ENCODE measurements at places on chromosomes 7 and 10.

GRCh38 chr10:111319866-111320265, 243.0 kb downstream of the ADRA2A start:
- no peak for DNase-seq

DNA sequence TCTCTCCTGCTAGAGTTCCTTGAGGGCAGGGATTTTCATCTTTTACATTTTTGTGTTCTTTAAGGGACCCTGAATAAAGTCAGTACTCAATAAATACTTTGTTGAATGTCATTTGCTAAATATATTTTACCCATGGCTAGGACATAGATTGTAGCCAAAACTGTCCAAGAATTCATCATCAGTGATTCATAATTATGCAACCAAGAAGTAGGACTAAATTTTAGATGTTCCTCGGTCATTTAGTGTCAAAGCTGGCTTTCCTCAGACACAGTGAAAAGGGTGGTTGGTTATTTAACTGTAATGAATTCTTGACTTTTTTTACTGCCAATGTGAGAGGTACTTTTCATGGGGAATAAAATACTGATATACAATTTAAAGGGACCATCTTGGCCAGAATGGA, 3.3 kb downstream of the NUDT13 start:
- DNase-seq: no peak

GRCh38 chr10:18501198-18501597, 150.2 kb downstream of the NSUN6 start:
- peak; percentile 18 for DNase-seq

GRCh38 chr7:13911909-13912308, 77.6 kb downstream of the ETV1 start:
- DNase-seq: no peak

DNA sequence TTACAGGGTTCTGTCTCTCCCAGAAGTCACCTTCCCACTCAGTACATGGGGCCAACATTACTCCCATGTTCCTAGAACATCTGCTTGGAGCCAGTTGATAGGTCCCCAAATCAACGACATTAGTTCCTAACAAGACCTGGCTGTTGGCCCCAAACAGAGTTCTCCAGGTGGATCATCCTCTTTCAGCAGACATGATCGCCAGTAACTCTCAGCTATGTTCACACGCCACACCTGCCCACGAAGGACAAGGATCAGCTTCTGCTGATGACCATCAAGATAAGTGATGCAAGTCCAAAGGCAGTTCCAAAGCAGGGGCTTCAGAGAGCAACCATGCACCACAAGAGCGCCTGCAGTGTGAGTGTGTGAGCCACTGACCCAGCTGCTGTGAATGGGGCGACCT, 11.0 kb downstream of the ZNF777 start:
- no peak for DNase-seq

DNA sequence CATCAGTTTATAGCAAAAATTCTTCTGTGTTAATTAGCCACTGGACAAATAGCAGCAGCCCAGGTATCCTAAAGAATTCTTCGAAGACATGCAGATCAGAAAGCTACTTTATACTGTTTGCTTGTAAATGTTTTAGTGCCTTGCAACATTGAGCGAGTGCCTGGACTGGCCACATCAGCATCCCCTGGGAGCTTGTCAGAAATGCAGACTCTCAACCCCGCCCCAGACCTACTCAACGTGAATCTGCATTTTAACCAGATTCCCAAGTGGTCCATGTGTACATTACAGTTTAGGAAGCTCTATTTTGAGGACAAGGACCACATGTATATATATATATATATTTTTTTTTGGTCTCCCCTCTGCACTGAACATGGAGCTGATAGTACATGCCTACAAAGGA, 18.5 kb upstream of the PLEKHS1 start:
- no peak for DNase-seq

GRCh38 chr7:90320801-90321494, at the start of gene FAM237B:
FAM237B (minus strand) TSS chr7:90321304; CDS start chr7:90319748, 1,556 bp downstream.
- DNase-seq: peak; percentile 53

- no peak for DNase-seq
Observed at GRCh38 chr10:97795886-97796285, 24.1 kb upstream of the SFRP5 start.

GRCh38 chr7:32153006-32153405, 82.8 kb upstream of the PDE1C start:
- DNase-seq: no peak

- DNase-seq: no peak
Observed at GRCh38 chr10:17216901-17217395, 11.1 kb upstream of the VIM start.

DNA sequence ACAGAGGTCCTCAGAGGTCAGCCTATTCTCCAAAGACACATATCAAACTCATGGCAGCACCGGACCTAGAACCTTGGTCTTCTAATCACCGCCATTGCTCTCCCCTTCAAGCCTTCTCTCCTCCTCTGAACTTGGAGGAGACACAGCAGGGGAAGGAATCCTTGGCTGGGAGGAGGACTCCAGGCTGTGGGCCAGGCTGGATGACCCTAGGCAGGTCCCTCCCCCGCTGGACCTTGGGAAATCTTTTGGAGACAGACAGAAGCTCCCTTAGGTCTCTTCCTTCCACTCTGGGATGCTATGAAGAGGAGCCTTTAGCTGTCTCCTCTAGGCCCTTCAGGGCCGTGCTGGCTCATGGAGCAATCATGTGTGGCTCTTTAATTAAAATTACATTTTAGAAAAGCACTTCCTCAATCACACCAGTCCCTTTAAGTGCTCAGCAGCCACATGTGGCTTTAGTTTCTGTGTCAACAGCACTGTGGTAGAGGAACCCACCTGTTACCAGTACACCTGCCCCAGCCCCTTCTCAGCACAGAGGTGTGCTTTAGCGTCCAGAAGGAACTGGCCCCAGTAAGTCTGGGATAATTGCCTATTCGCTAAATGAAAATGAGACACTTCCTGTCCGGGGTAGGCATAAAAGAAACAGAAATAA, 238.2 kb downstream of the CELF2 start:
- DNase-seq: no peak

- peak; percentile 27 for DNase-seq
Observed at GRCh38 chr10:18666810-18667209, 7.6 kb downstream of the ARL5B start.

DNA sequence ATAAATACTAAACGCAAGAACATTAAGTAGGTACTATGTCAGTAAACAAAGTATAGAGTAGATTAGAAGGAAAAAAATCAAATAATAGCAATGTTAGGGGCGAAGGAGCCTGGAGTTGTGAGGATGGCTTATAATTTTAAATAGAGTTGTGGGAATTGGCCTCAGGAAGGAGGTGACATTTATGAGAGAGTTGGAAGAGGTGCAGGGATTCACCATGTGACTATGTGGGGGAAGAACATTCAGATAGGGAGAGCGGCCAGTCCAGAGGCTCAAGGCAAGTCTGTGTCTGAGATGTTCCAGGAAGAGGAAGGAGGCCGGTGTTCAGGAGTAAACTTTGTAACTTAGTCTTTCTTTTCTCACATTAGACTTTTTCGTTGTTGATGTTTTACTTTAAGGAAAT, 778.6 kb upstream of the C7orf33 start:
- no peak for DNase-seq

Data from DMS53 (cell line).